ENCODE measurements at places on chromosomes 11 and 22.

- DNase-seq: no peak
These were observed 14.4 kb downstream of the RNH1 start for GRCh38 chr11:492427-493226.

DNA sequence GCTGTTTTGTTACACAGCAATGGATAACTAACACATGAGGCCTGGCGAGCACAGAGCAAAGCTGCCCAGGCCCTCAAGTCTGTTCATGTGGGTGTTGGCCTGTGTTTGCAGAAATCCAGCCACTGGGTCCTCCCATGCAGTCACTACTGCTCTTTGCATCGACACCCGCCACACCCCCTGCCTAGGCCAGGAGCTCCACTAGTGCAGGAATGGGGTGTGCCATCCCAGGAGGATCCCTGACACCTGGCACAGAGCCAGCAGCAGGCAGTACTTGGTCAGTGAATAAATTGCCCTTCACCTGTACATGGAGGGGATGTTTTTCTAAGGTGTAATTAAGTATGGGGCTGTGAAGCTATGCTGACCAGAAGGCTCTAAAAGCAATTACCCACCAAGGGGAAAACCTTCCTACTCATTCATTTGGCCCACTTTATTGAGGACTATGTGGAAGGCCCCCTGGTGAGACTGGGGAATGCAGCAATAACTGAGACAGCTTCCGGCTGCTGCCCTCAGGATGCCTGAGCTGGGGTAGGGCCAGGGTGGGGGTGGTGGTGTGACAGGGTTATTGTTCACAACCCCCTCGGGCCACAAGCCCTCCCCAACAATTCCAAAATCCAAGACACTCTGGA lies 160.8 kb downstream of the CRYBB2 start:
- DNase-seq: no peak

DNA sequence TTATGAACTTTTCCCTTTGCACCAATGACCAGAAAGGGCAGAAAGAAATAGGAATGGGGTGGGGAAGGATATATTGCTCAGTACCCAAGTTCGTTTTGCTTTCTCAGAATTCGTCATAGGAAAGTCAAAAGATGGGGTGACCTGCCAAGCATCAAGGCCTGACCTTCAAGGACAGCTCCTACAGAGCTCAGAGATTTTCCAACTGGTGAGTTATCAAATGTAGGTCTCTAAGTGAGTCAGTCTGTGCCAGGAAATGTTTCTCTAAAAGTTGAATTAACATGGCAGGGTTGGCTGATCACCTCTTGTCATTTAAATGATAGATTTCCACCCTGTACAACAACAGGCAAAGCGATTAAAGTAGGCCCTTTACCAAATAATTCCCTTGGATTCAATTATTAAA lies 307.2 kb downstream of the CADM1 start:
- DNase-seq: no peak

DNA sequence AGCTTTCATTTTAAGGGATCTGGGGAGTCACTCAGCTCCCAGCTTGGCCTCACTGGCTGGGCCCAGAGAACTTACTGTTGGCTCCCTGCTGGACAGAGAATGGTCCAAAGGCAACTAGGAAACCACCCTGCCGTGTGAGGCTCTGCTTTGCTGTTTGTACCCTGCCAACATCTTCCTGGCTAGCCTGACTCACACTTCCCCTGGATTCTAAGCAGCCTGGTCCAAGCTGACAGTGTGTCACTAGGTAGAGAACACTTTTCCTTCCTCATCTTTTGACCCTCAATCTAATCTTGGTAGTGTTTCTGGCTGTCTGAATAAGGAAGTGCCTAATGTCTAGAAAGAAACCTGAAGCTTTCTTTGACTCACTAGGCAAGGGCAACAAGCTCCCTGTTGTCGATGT lies 76.7 kb downstream of the FAR1 start:
- no peak for DNase-seq

Data from amygdala (tissue), 56 donors.